Body of pancreas (tissue), 4 donors: ENCODE measurements at places on chromosomes 12 and 14. TPM values are rescaled to one million over a fixed set of nuclear protein-coding genes. Genes with fewer than 3 reads are reported as not detected.

DNA sequence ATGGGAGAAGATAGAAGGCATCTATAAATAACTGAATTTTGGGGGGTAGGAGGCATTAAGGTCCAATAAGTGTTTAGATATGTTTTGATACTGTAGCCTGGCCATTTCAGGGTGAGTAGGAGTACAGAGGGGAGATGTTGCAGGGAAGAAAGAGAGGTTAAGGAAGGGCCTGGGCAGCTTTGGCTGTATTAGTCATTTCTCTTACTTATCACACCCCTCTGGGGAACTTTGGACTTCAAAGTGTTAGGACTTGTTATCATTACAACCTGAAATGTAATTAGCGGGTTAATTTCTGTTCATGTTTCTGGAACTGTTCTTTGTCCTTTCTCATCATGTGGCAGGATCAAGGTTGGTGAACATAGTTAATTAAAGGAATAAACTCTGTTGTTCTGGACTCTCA, 40.3 kb downstream of the SUSD6 start:
- H3K36me3 ChIP-seq = no peaks in the 10 kb centered on the region
- DNase-seq = no peak
- H3K4me3 ChIP-seq = no peak overlapping the region
- H3K27ac ChIP-seq = no peak overlapping the region

The RAPGEF3 gene
- 23.4 TPM for total RNA-seq

DNA sequence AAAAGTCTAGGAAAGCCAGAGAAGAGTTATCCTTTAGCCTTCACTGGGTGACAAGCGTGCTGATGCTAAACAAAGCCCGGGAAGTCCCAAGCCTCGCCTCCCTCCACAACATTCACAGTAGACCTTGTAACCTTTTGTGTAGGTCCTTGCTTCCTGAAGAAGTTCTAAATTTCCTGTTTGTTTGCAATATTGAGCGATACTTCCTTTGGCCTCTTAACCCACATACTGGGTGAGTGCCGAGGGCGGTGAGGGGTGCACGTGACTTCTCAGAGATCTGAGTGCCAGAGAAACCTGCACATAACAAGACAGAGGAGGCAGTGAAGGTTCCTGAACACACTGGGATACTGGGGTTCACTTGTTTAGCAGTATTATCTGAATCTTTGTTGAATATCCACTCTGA, 134.3 kb downstream of the PLXNC1 start:
- H3K4me1 ChIP-seq = no peaks in the 10 kb centered on the region
- H3K4me3 ChIP-seq = no peak overlapping the region
- no peaks in the 10 kb centered on the region for H3K36me3 ChIP-seq
- no peak for DNase-seq
- no peak overlapping the region for H3K27ac ChIP-seq

The BHLHE41 gene
- total RNA-seq = 4.6 TPM

DNA sequence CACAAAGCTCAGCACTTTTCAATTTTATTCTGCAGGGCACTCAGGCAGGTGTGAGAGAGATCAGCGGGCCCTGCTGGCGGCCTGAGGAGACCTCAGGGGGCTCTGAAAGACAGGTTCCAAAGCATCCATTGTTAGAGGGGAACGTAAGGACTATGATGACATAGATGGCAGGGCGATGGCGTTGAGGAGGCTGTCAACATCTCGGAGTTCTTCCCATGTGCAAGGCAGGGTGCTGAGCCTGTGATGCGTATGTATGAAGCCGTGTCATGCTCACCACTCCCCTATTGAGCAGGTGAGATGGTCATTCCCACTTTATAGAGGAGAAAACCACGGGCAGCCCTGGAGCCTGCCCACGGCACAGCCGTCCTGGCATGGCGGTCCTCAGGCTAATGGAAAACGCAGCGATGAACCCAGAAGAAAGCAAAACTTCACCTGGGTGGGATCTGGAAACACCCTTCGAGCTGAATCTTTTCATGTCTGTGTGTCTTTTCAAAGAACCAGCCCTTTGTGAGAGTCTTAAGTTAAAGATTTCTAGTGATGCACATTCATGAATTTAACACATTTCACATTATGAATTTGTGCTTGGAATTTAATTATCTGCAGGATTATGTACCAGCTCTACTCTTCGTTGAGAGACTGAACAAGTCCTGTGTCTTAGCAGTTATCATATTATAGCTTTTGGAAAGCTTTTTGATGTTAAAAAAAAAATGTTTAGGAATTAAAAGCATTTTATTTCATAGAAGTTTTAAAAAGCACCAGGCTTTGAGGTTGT, 64.7 kb downstream of the RIMBP2 start:
- no peak for DNase-seq
- no peak overlapping the region for H3K27ac ChIP-seq
- no peak overlapping the region for H3K4me3 ChIP-seq
- H3K27me3 ChIP-seq = no peaks in the 10 kb centered on the region
- H3K4me1 ChIP-seq = no peaks in the 10 kb centered on the region

The AGAP2 gene
- total RNA-seq = 0.33 TPM

The BATF gene
- total RNA-seq = not detected

The KLRD1 gene
- total RNA-seq = 0.78 TPM

The SCNN1A gene
- total RNA-seq = 112 TPM

The ARHGAP9 gene
- total RNA-seq = 18.9 TPM

- H3K27me3 ChIP-seq = no peaks in the 10 kb centered on the region
- H3K4me3 ChIP-seq = no peak overlapping the region
- H3K27ac ChIP-seq = no peak overlapping the region
These were observed 24.8 kb upstream of the AKAP5 start for GRCh38 chr14:64440494-64440893.

GRCh38 chr14:92247947-92248346, 75.0 kb upstream of the SLC24A4 start:
- no peak overlapping the region for H3K4me3 ChIP-seq
- no peak overlapping the region for H3K27ac ChIP-seq

- DNase-seq = peak; percentile 18
- no peak overlapping the region for H3K27ac ChIP-seq
- H3K36me3 ChIP-seq = no peaks in the 10 kb centered on the region
- no peaks in the 10 kb centered on the region for H3K27me3 ChIP-seq
- H3K4me1 ChIP-seq = no peaks in the 10 kb centered on the region
These were observed 84.8 kb downstream of the NRXN3 start for GRCh38 chr14:78254911-78255461.

- DNase-seq = no peak
- no peak overlapping the region for H3K4me3 ChIP-seq
- H3K27ac ChIP-seq = no peak overlapping the region
- peaks cover 10% of the 10 kb centered on the region for H3K4me1 ChIP-seq
- H3K27me3 ChIP-seq = peaks cover 8% of the 10 kb centered on the region
These were observed 64.8 kb upstream of the MAX start for GRCh38 chr14:65167072-65167645.

The SLCO1C1 gene
- 0.33 TPM for total RNA-seq

DNA sequence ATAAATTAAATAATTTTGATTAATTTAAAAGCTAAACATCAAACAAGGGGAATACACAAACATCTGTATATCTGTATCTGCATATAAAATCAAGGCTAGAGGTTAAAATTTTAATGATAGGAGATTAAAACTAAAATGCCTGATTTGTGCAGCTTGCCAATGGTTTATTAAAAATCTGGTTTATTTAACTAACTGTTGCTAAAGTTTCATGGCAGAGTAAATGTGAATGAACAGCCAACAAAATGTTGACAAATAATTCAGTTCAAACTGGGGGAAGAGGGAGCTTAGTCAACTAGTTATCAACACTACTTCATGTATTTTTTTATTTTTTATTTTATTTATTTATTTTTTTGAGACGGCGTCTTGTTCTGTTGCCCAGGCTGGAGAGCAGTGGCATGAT, 43.0 kb downstream of the BTG1 start:
- no peak for DNase-seq
- H3K27me3 ChIP-seq = no peaks in the 10 kb centered on the region
- H3K4me1 ChIP-seq = peaks cover 57% of the 10 kb centered on the region
- no peak overlapping the region for H3K27ac ChIP-seq
- no peaks in the 10 kb centered on the region for H3K36me3 ChIP-seq

DNA sequence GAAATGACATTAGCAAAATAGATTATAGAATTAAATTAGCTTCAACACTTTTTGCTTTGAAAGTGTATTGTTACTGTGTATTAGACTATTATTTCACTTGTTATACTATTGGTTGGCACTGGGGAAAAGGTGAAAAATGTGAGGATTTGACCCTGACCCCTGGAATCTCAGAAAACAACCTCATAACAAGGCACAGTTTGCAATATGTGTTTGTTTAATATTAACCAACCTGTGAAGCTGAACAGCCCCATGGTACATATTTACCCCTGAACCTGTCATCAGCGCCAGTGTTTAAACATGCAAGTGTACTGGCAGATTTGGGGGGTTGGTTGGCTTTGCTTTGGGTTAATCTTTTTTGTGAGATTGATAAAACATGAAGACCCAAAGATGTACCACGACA, 11.7 kb downstream of the SLC38A4 start:
- H3K27me3 ChIP-seq = no peaks in the 10 kb centered on the region
- H3K4me3 ChIP-seq = no peak overlapping the region
- H3K4me1 ChIP-seq = peaks cover 14% of the 10 kb centered on the region
- DNase-seq = no peak
- H3K27ac ChIP-seq = no peak overlapping the region
- no peaks in the 10 kb centered on the region for H3K36me3 ChIP-seq

DNA sequence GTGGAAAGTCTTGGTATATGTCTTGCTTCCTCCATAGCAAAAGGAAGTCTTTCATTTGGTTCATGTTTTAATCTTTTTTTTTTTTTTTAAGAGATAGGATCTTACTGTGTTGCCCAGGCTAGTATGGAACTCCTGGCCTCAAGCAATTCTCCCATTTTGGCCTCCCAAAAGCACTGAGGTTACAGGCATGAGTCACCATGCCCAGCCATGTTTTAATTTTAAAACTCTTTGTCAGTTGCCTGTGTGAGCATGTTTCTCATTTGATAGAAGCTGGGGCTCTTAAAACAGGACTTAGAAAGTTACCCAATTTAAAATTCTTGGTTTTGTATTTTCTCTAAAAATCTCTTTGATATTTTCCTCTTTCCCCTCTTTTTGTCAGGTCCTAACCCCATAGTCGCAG, 45.0 kb upstream of the REP15 start:
- H3K27me3 ChIP-seq = no peaks in the 10 kb centered on the region
- no peaks in the 10 kb centered on the region for H3K4me1 ChIP-seq
- no peak overlapping the region for H3K27ac ChIP-seq
- no peak overlapping the region for H3K4me3 ChIP-seq
- H3K36me3 ChIP-seq = no peaks in the 10 kb centered on the region

- peaks cover 40% of the 10 kb centered on the region for H3K4me1 ChIP-seq
- DNase-seq = no peak
- no peaks in the 10 kb centered on the region for H3K36me3 ChIP-seq
- no peak overlapping the region for H3K27ac ChIP-seq
- no peak overlapping the region for H3K4me3 ChIP-seq
These were observed 4.3 kb downstream of the SLC16A7 start for GRCh38 chr12:59600171-59600570.

The KRT79 gene
- total RNA-seq = not detected

GRCh38 chr12:84842406-84843013, 70.1 kb downstream of the SLC6A15 start:
- H3K27ac ChIP-seq = no peak overlapping the region
- no peaks in the 10 kb centered on the region for H3K4me1 ChIP-seq
- no peak for DNase-seq
- no peaks in the 10 kb centered on the region for H3K36me3 ChIP-seq
- H3K4me3 ChIP-seq = no peak overlapping the region

DNA sequence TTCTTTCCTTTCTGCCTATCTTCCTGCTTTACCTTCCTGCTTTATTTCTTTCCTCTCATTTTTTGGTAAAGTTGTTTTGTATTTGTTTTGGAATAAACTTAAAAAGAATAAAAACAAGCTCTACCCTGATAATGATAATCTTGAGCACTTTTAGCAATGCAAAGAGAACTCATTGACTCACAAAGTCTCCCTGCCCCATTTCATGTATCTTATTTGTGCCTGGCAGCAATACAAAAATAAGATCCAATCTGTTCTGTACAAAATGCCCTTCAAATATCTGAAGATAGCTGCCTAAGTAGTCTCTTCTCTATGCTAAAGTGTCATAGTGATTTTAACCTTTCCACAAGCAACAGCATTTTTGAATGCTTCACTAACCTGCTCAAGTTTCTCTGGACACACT, 31.1 kb upstream of the ETNK1 start:
- no peaks in the 10 kb centered on the region for H3K27me3 ChIP-seq
- no peak overlapping the region for H3K27ac ChIP-seq
- H3K4me1 ChIP-seq = no peaks in the 10 kb centered on the region
- no peak overlapping the region for H3K4me3 ChIP-seq
- DNase-seq = no peak
- H3K36me3 ChIP-seq = no peaks in the 10 kb centered on the region

The EIF2S3B gene
- total RNA-seq = 0.26 TPM

DNA sequence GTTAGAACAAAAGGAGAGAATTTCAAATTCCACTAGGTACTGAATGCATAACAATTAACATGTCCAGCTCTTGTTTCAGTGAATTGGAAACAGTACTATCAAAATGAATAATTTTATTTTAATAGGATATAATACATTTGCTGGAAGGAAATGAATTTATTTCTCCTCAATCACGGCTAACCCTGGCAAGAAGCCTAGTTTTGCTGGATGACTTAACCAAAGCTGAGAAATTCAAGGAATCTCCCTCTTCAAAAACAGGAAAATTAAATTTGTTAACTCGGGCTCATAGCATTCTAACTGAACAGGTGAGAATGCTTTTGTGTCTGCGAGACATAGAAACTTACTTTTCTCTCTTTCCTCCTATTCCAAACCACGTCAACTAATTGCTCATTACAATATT, 163.5 kb upstream of the NEDD1 start:
- DNase-seq = no peak
- no peaks in the 10 kb centered on the region for H3K36me3 ChIP-seq
- H3K4me3 ChIP-seq = no peak overlapping the region
- H3K4me1 ChIP-seq = no peaks in the 10 kb centered on the region

DNA sequence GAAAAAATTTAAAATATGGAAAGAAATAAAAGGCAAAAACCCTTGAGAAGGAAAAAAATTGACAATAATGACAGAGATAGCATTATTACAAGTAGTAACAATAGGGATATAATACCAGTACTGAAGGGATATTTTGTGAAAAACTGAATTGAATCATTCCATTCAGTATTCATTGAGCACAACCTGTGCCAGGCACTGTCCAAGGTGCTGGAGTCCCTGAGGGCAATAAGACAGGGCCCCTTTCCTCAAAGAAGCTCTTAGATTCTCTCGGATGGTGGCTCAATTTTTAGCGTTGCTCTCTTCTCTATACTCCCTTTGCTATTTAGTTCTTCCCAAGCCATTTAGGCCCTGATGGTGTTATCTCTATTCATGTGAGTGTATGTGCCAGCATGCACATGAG, 34.3 kb upstream of the GAS2L3 start:
- peaks cover 2% of the 10 kb centered on the region for H3K36me3 ChIP-seq
- no peaks in the 10 kb centered on the region for H3K4me1 ChIP-seq
- H3K27me3 ChIP-seq = no peaks in the 10 kb centered on the region
- no peak overlapping the region for H3K4me3 ChIP-seq

- no peaks in the 10 kb centered on the region for H3K36me3 ChIP-seq
These were observed 99.0 kb upstream of the SSTR1 start for GRCh38 chr14:38108681-38109080.

GRCh38 chr12:57087010-57087690, 1.8 kb upstream of the NAB2 start:
- H3K27me3 ChIP-seq = no peaks in the 10 kb centered on the region
- peak overlapping the region; percentile 97 for H3K27ac ChIP-seq
- DNase-seq = peak; percentile 78
- peaks cover 37% of the 10 kb centered on the region for H3K4me1 ChIP-seq
- H3K36me3 ChIP-seq = no peaks in the 10 kb centered on the region
- peak overlapping the region; percentile 47 for H3K4me3 ChIP-seq
